Fibroblast of lung (primary cell): ENCODE measurements at places on chromosomes 12 and 14.

DNA sequence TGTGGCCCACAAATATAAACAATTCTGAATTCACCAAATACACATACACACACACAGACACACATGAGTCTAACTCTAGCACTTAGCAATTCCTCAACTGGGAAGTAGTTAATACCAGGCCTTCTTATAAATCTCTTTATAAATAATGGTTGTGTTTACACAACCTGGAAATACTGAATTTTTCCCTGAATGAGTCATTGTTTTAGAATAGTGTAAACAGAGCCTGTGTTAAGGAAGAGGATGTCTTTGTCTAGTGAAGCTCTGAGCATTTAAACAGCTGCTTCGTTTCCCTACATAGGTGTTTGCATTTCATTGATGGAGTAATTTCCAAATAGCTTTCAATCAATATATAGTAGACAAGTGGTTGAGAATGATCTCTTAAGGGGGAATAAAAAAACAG lies 218.8 kb downstream of the BTG1 start:
- DNase-seq, result peak; percentile 69

- DNase-seq, result no peak
These were observed 463.9 kb downstream of the TMTC2 start for GRCh38 chr12:83150465-83151189.

DNA sequence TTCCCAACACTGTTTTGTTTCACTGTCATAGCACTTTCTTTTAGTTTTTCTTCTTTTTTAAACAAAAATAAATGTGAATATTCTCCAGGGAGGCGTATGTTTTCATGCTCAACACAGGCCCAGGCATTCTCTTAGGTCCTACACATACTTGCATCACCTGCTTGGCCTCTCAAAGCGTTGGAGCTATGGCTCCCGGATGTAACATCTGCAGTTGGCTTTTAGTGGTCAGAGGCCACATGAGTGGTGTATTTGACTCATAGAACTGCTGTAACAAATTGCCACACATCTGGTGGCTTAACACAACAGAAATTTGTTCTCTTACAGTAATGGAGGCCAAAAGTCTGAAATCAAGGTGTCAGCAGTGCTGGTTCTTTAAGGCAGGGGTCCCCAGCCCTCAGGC lies 44.6 kb upstream of the VRK1 start:
- DNase-seq, result peak; percentile 1

DNA sequence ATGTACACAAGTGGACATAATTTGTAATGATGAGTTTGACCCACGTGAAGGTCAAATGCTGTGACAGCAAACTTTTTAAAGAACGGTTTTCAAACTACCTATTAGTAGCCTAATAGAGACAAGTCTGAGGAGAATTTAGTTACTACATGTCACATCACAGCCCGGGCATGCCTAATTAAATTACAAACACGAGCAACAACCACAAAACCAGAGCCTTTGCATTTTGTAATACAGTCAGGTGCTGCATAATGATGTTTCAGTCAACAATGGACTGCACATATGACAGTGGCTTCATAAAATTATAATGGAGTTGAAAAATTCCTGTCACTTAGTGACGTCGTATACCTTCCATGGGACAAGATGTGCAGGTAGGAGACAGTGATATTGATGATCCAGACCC lies 274.5 kb downstream of the DACT1 start:
- DNase-seq, result no peak

- DNase-seq, result peak; percentile 77
These were observed 217.4 kb downstream of the CRADD start for GRCh38 chr12:93894391-93895088.

GRCh38 chr12:40693207-40693821 lies 1.1 kb downstream of the CNTN1 start:
- no peak for DNase-seq

- no peak for DNase-seq
These were observed 110.0 kb downstream of the FOXG1 start for GRCh38 chr14:28876572-28876945.

DNA sequence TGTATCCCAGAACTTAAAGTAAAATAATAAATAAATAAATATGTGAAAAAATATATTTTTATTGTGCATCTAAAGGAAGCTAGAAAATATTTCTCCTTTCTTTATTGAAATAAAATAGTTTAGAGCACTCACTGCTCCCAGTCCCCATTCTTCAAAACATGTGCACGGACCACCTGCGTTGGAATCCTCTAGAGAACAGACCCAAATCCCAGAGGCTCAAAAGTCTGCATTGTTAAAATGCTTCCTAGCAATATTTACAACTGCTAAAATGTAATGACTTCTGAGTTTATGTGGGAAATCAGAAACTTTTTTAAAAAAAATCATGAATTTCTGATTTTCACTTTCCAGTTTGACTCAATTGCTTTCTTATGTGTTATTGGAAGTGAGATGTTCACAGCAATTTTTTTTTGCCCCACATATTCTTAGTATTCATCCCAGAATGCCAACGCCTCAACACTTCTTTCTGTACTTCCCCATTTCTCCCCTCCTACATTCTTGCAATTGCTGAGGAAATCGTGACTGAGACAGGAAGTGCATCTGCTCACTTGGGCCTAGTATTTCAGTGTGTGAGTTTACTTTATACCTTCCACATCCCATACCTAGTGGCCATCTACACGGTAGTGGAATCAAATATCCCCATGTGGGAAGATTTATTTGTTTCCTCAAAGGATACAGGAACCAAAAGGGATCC lies 116.0 kb upstream of the FLRT2 start:
- DNase-seq, result no peak

GRCh38 chr12:10716704-10717315 lies 6.3 kb downstream of the YBX3 start:
- peak; percentile 95 for DNase-seq

GRCh38 chr12:116267948-116268347 lies 9.5 kb downstream of the MED13L start:
- no peak for DNase-seq

DNA sequence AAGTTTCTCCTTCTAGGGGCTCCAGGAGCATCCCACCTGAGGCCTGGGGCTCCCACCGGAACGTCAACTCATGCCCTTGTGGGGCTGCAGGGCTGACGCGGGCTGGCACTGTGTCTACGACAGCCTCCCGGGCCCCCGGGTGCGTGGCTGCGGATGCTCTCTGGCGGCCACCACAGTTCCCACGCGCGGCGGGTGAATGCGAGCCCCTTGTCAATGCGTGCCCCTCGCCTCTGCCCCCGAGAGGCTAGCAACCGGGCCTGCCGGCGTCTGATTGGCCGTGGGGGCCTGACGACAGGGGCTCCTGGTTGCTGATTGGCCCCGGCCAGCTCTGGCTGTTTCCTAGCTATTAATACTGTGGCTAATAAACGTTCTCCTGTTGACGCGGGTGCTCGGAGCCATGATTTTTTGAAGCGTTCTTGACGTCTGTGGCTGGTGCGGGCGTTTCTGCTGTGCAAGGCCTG lies 1.8 kb upstream of the MEG3 start:
- DNase-seq, result peak; percentile 67

- DNase-seq, result no peak
These were observed 53.1 kb upstream of the KCNA1 start for GRCh38 chr12:4856596-4856995.

GRCh38 chr14:34355584-34356263 lies 106.3 kb downstream of the SPTSSA start:
- peak; percentile 73 for DNase-seq

DNA sequence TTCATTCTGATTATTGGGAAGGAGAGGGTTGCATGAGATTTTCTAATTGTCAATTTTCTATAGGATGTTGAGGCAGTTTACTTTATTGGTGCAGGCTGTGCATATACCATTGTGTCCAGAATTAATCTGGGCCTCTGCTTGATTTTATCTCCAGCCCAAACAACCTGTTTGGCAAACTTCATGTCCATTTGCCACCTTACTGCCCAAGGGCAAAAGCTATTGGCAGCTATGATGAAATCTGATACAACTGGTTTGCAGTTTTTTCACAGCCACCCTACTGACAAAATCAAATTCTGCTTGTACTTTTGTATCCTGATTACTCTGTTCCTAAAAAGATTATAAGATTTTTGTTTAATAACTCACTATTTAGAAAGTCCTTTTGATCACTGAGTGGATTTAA lies 789.2 kb upstream of the FBXO33 start:
- DNase-seq, result no peak

- peak; percentile 49 for DNase-seq
These were observed 56.8 kb upstream of the FOXG1 start for GRCh38 chr14:28709571-28710305.

DNA sequence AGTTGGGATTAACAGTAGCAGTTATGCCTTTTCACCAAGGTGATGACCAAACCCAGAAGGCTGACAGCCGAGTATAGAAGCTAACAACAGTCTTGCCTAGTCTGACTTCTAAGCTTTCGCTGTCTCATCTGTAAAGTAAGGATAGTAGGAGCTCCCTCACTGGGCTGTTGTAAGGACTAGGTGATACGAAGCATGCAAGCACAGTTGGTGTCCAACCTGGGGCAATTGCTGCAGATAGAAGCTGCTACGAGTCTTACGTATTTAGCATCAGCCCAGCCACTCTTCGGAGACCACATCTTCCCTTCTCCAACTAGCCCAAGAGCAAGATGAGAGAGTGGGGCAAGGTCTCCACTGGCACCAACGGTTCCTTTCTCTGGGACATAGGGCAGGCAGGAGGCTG lies 6.0 kb downstream of the HAL start:
- DNase-seq, result no peak

GRCh38 chr12:55619354-55620138 lies 17.1 kb upstream of the OR10P1 start:
- DNase-seq, result peak; percentile 94

DNA sequence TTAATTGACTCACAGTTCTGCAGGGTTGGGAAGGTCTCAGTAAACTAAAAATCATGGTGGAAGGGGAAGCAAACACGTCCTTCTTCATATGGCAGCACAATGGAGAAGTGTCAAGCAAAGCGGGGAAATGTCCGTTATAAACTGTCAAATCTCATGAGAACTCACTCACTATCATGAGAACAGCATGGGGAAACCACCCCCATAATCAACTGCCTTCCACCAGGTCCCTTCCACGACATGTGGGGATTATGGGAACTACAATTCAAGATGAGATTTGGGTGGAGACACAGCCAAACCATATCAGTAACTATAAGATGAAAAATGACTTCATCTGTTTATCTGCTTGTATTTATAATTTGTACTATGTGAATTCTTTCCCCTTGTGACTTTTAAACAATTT lies 577.6 kb upstream of the MDGA2 start:
- DNase-seq, result no peak
